ENCODE measurements at places on chromosomes 2 and 18.

DNA sequence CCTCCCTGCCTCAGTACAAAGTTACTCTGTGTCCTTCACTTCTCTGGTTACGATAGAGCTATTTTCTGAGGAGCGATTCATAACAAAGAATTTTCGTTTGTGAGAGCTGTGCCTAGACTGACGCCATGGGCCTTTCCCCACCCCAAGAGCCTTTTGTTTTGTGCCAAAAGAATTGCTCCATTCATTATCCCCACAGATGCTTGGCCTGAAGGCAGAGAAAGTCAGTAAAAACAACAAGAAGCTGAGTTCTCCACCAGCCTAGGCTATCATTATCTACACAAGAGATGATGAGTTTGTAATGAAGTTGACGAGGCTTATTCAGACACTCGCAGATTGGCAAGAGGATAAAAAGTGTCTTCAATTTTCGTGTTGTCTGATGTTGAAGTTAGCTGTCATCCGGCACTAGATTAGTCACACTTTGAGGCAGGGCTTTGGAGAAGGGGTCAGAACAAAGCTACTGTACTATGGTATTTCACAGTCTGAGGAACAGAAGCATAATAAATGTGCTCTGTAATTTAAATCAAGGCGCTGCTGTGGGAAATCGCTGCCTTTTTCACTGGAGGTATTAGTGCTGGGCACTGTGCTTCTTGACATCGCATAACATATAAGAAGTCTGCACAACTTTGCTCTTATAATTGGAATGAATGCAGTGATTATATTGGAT is 278.4 kb upstream of the FIGN start:
- no peak for DNase-seq

DNA sequence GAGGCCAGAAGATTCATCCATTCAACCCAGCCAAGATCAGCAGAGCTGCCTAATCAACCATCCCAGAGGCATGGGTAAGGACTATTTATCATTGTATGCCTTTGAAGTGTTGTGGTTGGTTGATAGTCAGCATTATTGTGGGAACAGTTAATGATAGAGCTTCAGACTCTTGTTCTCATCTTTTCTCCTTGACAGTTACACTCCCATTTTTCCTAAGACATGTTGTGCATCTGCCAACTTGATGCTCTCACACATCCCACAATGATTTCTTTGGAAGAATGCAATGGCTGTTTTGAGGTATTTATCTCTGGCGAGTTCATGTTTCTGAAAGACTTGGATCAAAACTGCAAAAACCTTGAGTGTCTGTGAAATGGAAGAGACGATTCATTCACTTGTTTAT is 55.4 kb downstream of the FASTKD2 start:
- DNase-seq, result no peak

- DNase-seq, result no peak
Observed at GRCh38 chr2:35463805-35464596, 891.6 kb upstream of the CRIM1 start.

DNA sequence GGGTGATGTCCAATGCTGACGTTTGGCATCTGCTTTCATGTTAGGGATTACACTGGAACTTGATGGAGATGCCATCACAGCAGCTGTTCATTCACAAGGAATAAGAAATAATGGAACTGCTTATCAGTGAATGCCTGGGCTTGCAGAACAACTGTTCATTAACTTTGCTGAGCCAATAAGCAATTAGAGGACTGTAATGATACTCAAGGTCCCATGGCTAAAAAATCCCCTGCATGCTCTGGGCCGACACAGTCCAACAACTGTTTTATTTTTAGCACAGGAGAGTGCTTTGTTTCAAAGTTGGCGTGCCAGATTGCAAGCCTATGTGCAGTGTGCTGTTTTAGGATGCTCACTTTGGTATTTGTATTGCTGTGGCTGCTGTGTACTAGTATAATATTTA is 408.0 kb upstream of the RGPD4 start:
- DNase-seq, result no peak

GRCh38 chr2:134352844-134353243 is 99.0 kb downstream of the MGAT5 start:
- no peak for DNase-seq

GRCh38 chr18:48781988-48782363 is 168.8 kb downstream of the SMAD7 start:
- no peak for DNase-seq

GRCh38 chr2:226892729-226893128 is 56.9 kb downstream of the RHBDD1 start:
- DNase-seq, result no peak

GRCh38 chr2:212170382-212170781 is 368.2 kb downstream of the ERBB4 start:
- DNase-seq, result no peak

Measured in bronchial epithelial cell (primary cell).